ENCODE measurements at places on chromosomes 5 and 9.
A peak's percentile ranks its signal among the peaks of the same experiment; 100 is the strongest.

GRCh38 chr5:52693280-52693679 is 94.4 kb upstream of the ITGA1 start:
- DNase-seq: peak; percentile 19

DNA sequence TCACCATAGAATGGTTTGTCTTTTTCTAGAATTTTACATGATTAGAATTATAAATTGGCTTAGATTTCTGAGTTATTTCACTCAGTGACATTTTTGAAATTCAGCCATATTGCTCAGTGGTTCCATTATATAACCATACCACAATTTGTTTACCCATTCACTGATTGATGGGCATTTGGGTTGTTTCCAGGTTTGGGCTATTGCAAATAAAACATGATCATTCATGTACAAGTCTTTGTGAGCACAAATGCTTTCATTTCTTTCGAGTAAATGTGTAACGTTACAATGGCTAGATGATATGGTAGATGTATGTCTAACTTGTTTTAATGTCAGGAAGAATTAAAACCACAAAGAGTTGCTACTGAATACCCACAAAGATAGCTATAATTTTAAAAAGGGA is 279.9 kb upstream of the TARS1 start:
- no peak for DNase-seq

GRCh38 chr9:89697553-89697952 is 92.7 kb downstream of the GADD45G start:
- DNase-seq: no peak

GRCh38 chr5:64831996-64832395 is 63.3 kb downstream of the CWC27 start:
- DNase-seq: no peak

DNA sequence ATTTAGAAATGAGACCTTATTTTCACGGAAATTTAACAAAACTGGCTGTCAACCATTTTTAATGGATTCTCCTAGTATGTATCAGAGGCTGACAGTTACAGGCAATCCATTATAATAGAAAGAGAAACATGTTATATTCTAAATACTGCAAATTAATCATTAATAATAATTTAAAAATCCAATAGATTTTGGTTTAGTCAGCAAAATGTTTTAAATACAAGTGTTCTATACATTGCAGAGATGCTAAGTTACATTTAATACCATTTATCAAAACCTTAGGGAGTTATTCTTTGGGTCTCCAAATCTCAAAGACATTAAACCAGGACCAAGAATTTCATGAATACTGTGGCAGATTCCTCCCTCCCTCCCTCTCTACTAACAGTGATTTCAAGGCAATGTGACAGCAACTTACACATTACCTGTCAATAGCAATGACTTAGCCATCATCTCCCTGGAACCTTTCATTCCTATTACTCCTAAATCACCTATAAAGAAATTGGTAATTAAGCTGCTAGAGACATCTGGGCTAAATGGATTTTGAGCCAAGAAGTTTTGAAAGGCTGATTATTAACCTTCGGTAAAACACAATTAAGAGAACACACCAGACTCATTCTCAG is 768.5 kb upstream of the DMAC1 start:
- DNase-seq: no peak

DNA sequence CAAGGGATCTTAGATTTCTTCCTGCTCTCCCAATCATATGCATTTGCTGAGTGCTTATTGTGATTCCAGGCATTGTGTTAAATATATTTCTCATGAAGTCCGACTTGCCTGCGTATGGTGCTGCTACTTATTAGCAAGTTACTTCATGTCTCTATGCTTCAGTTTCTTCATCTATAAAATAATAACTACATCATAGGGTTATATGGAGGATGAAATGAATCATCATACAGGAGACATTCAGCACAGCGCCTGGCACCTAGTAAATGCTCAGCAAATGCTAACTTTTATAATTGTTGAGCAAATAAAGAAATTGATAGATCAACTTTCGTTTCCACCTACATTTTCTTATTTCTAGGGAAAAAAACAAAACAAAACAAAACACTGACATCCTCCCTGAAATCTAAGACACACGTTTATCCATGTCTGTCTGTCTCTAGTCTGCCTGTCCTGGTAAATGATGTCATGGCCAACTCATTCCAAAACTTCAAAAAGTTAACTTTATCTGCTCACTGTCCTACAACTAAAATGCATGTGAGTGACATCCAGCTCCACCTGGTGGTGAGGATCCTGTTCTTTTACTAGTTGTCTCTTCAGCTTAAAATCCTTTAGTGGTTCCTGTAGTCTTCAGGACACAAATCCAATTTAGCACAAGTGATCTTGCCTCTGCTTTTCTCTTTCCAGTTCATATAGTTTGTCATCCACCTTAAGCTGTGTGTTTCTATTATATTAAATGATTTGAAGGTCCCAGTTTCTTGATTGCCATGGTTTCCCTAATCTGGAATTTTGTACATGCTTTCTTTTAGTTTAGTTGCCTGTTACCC is 27.7 kb downstream of the PPP3R2 start:
- DNase-seq: peak; percentile 20

GRCh38 chr5:128271859-128272464 is 188.4 kb downstream of the SLC12A2 start:
- DNase-seq: no peak

- no peak for DNase-seq
Measured at GRCh38 chr9:123528501-123528900, 172.5 kb downstream of the CRB2 start.

DNA sequence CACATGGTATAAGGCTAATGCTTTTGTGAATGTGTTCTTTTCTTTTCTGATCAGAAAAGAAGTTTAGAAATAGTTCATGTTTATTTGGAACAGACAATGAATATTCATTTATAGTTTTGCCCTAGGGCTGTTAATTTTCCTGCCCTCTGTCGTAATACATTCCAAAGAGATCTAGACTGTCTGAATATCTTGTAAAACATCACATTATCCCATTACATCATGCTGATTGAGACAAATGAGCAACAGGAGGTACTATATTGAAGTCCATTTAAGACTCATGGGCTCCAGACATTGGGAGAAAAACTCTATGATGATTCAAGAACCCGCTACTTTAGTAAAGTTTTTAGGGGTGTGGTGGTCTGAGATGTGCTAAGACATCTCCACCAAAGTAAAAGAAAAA is 121.2 kb upstream of the MAP1B start:
- DNase-seq: no peak

GRCh38 chr5:147520450-147520849 is 10.6 kb upstream of the DPYSL3 start:
- no peak for DNase-seq

GRCh38 chr5:114857941-114858551 is 311.7 kb downstream of the TRIM36 start:
- DNase-seq: no peak

DNA sequence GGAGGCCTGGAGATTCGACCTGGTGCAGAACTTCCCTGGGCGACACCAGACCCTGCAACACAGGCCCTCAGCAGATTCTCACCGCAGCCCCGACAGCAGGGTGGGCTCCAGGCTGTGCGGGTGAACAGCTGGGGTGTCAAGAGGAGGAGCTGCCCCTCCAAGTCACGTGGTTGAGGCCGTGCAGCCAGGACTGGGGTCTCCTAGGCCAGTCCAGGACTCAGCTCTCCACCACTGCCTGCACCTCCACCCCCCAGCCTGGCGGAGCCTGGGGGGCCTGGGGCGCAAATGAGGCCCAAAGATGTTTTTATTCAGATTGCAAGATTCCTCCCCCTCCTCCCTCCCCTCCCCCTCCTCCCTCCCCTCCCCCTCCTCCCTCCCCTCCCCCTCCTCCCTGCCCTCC is 9.2 kb upstream of the AGPAT2 start:
- DNase-seq: no peak

- DNase-seq: peak; percentile 29
Measured at GRCh38 chr9:4596165-4596922, 65.8 kb upstream of the PLPP6 start.

- no peak for DNase-seq
Measured at GRCh38 chr9:9997585-9997984, 615.2 kb downstream of the PTPRD start.

DNA sequence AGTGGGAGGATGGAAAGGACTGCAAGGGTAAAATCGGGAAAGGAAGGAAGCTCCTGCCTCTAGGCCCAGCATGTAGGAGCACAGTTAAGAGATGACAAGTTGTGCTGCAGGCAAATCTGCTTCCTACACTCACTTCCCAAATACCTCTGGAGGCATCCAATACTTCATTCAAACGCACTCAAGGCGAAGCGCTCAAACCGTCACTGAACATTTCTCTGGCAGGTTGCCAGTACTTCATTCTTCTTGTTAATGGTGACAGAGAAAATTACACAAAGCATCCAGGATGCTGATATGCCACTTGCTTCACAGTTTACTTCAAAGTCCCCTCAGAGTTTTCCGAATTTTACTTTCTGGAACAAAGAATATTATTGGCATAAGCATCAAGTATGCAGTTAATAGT is 59.8 kb downstream of the NREP start:
- DNase-seq: no peak

DNA sequence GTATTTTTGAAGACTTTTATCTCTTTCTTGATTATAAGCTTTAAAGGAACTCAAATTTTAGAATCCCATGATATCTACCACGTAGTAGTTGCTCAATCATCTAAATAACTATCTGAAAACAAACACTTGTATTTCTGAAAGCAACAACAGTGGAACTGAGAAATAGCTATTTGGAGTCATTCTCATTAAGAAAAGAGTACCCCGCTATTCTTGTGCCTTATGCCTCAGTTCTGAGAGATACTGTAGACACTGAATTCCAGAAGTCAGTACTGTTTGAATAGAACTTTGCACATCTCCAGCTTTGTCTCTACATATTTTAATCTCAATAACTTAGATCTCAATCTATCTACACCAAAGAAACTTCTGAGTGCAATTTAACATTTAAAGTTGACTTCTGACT is 11.4 kb downstream of the CHD1 start:
- DNase-seq: no peak

- DNase-seq: no peak
Measured at GRCh38 chr5:96113170-96113939, 151.7 kb upstream of the ELL2 start.

- no peak for DNase-seq
Measured at GRCh38 chr5:116372931-116373597, 201.6 kb downstream of the SEMA6A start.

DNA sequence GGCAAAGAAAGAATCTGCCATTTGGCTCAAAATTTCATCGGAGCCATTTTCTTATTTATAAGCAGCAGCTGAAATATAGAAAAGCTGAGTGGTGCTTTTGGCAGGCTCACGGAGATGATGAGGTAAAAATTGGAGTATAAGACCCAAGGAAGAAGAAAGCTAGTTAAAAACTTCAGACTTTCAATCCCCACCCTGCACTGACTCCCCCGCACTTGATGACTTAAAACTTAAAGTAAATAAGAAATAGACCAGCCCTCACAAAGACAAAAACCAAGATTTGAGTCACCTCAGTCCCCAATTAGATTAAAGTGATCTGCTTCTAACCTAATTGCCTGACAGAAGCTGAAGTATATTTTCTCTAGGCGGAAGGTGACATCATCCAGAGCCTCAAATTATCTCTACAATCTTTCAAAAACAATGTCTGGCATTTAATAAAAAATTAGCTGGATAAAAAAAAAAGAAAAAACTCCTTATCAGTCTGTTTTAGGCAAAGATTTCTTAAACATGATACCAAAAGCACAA is 124.0 kb upstream of the PJA2 start:
- DNase-seq: no peak

- no peak for DNase-seq
Measured at GRCh38 chr9:3698531-3698930, 172.7 kb upstream of the RFX3 start.

DNA sequence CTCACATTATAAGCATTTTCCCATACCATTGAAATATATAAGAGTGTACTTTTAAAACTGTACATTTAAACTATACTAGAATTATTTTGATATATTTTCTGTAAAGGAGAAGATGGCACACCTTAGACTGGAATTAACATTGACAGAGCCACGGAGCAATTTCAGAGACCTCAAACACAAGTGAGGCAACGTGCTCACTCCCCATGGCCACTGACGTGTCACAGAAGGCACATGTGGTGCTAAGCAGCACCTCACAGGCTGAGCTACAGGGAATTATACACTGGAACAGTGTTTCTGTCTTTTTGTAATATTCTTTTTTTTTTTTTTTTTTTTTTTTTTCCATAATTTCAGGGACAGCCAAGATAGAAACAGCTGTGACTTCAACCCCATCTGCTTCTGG is 66.5 kb downstream of the NUP214 start:
- DNase-seq: no peak

- DNase-seq: no peak
Measured at GRCh38 chr5:81239613-81240012, 6.5 kb downstream of the CKMT2 start.

- DNase-seq: no peak
Measured at GRCh38 chr5:115417076-115417475, 120.6 kb upstream of the CCDC112 start.

- DNase-seq: peak; percentile 52
Measured at GRCh38 chr9:126398403-126399058, 71.9 kb downstream of the MVB12B start.

GRCh38 chr5:5986492-5987178 is 391.7 kb downstream of the MED10 start:
- no peak for DNase-seq

DNA sequence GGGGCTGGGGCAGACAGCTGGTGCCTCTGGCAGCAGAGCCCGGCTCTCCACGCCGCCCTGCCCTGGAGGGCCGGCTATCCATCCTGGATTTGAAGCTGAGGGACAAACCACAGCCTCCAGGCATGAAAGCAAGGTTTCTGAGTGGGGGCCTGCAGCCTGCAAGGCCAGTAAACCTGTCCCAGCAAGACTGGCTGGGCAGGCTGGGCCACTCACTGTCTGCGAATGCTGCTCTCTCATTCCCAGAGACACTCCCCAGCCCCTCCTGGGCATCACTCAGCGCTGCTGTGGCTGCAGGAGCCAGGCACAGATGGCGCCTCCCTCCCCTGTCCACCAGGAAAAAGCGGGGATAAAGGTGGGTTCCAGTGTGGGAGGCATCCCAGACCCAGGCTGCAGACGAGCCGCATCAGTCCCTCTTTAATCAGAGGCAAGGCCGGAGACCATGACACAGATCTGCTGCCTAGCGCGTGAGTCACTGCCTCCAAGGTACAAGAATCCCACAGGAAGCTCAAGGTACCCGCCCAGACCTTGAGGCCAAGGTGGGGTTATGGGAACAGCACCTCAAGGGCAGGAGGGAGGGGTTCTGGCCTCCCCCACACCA is 118.0 kb downstream of the VAV2 start:
- no peak for DNase-seq

- no peak for DNase-seq
Measured at GRCh38 chr9:111831371-111832108, 36.8 kb upstream of the SHOC1 start.

- DNase-seq: no peak
Measured at GRCh38 chr9:135614821-135615665, 24.3 kb downstream of the GLT6D1 start.

- no peak for DNase-seq
Measured at GRCh38 chr9:127578627-127578951, 33.5 kb upstream of the STXBP1 start.

All from activated CD4-positive, alpha-beta T cell treated with anti-CD3 and anti-CD28 coated beads for 4 hours (primary cell).